ENCODE measurements at places on chromosomes 1 and 21.

GRCh38 chr1:6148497-6149241 is 31.5 kb downstream of the CHD5 start:
- DNase-seq: no peak

GRCh38 chr21:27570306-27570868 is 603.5 kb upstream of the ADAMTS5 start:
- peak; percentile 99 for DNase-seq

GRCh38 chr21:42411891-42412635 is 8.4 kb downstream of the UBASH3A start:
- DNase-seq: no peak

- no peak for DNase-seq
Observed at GRCh38 chr1:1191734-1192133, 14.7 kb downstream of the TNFRSF18 start.

DNA sequence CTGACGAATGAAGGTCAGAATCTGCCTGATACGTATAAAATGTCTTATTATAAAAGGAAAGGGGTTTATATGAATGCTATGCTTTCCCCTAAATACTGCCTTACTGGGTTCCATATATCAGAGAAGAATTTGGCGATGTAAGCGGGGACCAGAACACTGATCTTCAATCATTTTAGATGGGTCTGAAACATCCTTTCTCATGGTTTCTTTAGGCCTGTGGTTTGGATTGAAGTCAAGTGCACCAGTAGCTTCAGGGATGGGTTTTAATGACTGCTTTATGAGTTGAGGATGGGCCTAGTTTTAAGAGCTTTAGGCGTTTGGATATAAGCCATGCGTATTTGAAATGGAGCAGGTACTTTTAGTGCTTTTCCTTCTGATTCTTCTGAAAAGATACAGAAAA is 6.9 kb downstream of the FMN2 start:
- no peak for DNase-seq
